Activated CD4-positive, alpha-beta T cell treated with anti-CD3 and anti-CD28 coated beads, Interleukin-2, amount 50 U/mL, for 16 hours (primary cell): ENCODE measurements at places on chromosomes 5 and 9.

- DNase-seq = no peak
Measured at GRCh38 chr9:6147846-6148245, 67.8 kb upstream of the IL33 start.

DNA sequence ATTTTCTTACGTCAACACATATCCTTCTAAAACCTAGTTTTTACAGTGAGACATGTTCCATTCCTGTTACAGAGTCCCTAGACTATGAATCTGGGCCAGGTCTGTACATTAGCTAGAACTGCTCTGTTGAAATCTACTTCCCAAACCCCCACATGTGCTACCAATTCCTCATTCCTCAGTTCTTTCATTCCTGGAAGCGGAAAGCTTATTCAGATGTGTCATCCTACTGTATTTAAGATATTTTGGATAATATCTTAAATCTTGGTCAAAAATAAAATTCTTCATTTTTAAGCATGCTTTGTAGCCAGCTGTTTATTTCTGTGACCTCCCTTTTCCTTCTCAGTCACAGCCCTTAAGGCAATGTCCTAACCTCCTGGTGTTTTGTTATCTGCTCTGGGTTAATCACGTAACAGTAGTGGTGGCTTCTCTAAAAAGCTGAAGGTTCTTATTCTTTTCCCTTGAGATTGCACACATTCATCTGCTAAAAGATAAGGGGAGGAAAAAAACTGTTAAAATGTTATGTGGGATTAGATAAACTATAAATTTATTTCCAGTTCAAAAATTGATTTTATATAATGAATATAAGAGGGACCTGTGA is 35.6 kb downstream of the GLRX start:
- no peak for DNase-seq

DNA sequence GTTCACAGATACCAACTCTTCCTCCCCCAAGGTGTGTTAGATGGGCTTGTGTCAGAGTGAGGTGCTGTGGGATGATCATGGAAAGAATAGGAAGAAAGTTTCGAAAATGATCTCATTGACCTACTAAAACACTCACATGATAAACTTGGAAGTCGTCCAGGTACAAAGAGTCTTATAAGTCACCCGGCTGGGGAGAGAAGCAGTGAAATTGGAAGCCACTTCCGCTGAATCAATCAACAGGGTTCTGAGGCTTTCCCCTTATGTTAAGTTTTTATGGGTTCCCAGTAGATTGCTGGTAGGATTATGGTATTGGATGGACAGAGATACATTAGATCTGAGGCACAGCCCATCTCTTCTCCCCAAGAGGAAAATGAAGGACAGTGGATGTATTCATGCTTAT is 218.8 kb upstream of the MSX2 start:
- no peak for DNase-seq

GRCh38 chr5:14326035-14326903 is 183.1 kb downstream of the TRIO start:
- no peak for DNase-seq

GRCh38 chr9:2599896-2600295 is 21.7 kb upstream of the VLDLR start:
- no peak for DNase-seq

- no peak for DNase-seq
Measured at GRCh38 chr9:107650321-107650720, 160.8 kb upstream of the KLF4 start.

GRCh38 chr9:2691626-2692025 is 25.7 kb upstream of the KCNV2 start:
- DNase-seq = no peak

DNA sequence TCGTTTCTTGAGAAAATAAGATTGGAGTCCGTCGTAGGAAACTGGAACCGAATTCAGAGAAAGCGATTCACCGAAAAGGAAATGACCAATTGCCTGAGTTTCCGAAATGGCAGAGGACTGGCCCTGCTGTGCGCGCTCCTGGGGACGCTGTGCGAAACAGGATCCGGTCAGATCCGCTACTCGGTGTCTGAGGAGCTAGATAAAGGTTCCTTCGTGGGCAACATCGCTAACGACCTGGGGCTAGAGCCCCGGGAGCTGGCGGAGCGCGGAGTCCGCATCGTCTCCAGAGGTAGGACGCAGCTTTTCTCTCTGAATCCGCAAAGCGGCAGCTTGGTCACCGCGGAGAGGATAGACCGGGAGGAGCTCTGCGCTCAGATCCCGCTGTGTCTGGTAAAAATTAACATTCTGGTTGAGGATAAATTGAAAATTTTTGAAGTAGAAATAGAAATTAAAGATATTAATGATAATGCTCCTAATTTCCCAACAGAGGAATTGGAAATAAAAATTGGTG is 379 bp downstream of the PCDHGA3 start:
- DNase-seq = no peak

GRCh38 chr5:86756839-86757238 is 139.1 kb downstream of the COX7C start:
- no peak for DNase-seq

- DNase-seq = no peak
Measured at GRCh38 chr5:27124590-27124989, 86.2 kb upstream of the CDH9 start.

- no peak for DNase-seq
Measured at GRCh38 chr5:126383246-126383645, 40.0 kb upstream of the GRAMD2B start.

DNA sequence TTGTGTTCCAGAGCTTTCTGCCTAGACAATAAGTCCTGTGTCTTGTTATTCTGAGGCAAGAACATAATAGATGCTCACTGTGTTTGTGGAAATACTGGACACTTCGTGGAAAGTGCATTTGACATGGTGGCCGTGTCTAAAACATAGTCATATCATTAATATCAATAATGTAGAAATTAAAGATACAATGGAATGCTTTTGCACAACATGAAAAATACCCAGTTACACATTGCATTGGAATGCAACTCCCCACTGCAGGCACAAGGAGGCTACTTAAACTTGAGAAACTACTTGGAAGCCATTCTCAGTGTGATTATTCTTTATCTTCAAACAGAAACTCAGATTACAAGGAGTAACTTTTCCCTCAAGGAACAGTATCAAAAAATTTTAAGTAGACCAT is 145.3 kb upstream of the ZNF462 start:
- no peak for DNase-seq

GRCh38 chr9:129828051-129828450 is 4.1 kb upstream of the TOR1A start:
- no peak for DNase-seq

- no peak for DNase-seq
Measured at GRCh38 chr9:121082075-121082474, 7.3 kb downstream of the CNTRL start.

DNA sequence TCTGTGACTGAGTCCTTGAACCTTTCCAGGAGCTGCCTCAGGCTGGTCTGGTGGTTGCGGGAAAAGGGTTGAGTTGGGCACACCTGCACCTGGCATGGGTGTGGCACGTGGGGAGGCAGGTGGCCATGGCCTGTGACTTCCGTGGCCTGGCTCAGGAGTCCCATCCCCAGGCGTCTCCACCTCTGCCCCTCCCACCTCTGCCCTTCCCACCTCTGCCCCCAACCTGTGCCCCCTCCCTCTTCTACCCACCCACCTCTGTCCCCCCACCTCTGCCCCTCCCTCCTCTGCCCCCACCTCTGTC is 1.9 kb upstream of the QRFP start:
- DNase-seq = no peak

- DNase-seq = peak; percentile 50
Measured at GRCh38 chr5:96256795-96257470, 176.1 kb downstream of the PCSK1 start.

DNA sequence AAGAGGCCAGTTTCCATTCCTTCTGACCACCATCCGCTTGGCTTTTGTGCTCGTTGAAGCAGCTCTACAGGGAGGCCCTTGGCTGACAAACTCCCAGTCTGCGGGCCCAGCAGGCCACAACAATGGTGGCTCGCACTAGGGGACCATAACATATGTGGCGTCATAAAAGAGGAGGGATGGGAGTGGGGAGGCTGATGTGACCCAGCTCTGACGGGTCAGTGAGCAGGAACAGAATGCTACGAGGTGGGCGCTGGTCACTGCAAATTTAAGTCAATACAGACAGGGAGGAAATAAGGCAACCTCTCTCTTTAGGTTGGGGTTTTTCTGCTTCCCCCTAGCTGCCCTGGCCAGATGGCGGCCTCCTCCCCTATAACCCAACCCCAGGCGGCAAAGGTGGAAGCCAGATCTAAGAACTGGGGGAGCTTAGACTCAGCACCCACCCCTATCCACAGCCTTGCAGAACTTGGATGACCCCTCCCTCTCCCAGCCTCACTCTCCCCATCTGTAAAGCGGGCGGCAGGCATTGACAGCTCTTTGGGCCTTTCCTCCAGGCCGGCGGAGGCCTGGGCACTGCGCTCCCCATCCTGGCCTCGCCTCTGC is 778 bp downstream of the FRRS1L start:
- no peak for DNase-seq

- no peak for DNase-seq
Measured at GRCh38 chr9:121313458-121314152, 45.6 kb downstream of the GSN start.

- DNase-seq = no peak
Measured at GRCh38 chr5:72618708-72619107, 111.5 kb upstream of the ZNF366 start.

GRCh38 chr5:39024884-39025283 is 49.3 kb downstream of the RICTOR start:
- DNase-seq = no peak

DNA sequence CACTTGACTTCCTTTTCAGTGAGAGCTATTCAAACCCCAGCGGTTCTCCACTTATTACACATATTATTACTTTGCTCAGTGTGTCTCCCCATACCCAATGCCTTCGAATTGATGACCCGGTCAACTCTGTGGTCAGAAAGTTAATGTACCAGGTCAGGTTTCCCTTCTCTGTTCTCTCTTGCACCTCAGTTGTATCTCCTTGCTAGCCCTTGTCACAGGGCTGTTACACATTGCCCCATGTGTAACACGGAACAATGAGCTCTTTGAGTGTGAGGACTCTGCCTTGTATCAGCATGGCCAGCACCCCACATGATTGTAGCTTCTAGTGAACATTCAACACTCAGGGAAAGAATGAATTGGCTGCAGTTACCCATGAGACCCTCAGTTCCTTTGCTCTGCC is 73.6 kb downstream of the DOCK2 start:
- DNase-seq = no peak
